ENCODE measurements at places on chromosomes 5 and 9.
A peak's percentile ranks its signal among the peaks of the same experiment; 100 is the strongest.

DNA sequence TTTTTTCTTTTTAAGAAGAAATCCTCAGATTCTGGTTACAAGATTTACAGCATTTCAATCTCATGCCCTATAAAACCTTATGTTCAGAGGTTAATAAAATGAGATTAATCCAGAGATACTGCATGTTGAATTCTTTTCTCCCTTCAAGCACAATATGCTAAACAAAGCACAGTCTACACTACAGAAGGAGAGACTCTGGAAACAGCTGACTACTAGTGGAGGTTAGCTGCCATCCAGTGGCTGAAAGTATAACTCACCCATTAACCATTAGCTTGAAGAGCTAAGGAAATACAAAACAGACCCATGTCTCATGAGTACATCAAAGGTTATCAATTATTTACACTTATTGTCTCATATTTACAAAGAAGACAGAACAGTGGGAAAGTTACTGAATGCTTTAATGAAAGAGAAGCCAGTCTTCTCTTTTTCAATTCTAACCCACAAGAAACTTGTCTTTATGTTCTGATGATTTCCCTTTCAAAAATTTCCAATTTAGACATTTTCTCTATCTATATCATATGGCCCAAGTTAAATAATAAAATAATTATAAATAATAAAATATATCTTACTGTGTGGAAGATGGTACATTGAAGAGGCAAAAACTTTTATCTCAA lies 12.7 kb upstream of the DNAH5 start:
- peak; percentile 88 for DNase-seq

- DNase-seq: no peak
Observed at GRCh38 chr9:78288214-78288892, 8.6 kb upstream of the PSAT1 start.

GRCh38 chr5:1484730-1485578 lies 38.8 kb downstream of the LPCAT1 start:
- DNase-seq: no peak

DNA sequence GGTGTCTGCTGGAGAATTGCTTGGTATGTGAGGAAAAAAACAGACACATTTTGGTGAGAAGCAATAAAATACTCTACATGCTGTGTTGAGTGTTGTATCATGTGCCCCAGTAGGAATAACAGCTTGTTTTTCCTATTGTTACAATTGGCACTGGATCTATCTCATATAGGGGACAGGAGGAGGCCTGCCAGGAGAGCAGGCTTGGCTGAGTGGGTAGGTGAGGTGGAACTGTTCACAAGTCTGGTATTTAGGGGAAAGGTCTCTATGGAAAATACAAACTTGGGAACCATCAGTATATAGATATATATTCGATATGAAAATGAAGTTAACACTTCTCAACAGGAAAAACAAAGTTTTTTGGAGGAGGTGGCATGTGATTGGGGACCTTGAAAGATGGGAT lies 9.5 kb upstream of the SH3TC2 start:
- no peak for DNase-seq

DNA sequence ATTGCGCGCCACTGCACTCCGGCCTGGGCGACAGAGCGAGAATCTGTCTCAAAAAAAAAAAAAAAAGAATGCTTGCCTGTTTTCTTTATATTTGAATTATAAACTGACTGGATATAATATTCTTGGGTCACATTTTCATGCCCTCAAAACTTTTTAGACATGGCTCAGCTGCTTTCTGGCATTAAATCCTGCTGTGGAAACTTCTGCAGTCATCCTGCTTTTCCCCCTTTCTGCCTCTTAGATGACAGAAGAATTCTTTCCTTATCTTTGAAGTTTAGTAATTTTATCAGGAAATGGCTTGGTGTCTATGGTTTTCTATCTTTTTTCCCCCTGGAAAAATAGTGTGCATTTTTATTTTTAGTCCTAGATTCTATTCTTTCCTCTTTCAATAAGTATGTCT lies 234.5 kb downstream of the AOPEP start:
- DNase-seq: no peak

GRCh38 chr5:120236360-120236759 lies 227.7 kb upstream of the PRR16 start:
- no peak for DNase-seq

- DNase-seq: no peak
Observed at GRCh38 chr5:68538814-68539420, 323.4 kb downstream of the PIK3R1 start.

DNA sequence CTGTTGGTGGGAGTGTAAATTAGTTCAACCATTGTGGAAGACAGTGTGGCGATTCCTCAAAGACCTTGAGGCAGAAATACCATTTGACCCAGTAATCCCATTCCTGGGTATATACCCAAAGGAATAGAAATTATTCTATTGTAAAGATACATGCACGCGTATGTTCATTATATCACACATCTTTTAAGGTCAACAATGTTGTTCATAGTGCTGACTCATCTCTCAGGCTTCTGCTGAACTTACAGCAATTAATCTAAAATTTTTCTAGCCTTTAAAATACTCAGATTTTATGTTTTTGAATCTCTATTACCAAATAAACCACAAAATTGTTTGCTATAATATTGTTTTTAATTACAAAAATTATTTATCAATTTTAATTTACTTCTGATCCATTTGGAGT lies 38.8 kb upstream of the ZNF618 start:
- no peak for DNase-seq

DNA sequence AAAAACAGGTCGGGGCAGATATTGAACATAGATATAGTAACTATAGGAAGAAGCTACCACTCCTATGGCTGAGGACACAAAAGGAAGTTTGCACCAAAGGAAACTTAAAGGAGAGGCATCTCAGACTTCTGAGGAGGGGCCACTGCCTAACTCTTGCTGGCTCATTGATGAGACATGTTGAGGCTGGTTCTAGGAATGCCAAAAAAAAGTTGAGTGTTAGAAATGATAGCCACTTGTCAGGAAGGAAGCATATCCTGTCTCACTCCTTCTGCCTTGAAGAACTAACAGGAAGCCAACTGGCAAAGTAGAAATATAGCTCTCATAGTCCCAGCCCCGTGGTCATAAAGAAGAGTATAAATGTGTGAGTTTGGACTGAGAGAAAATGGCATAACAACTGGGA lies 23.3 kb upstream of the STOM start:
- no peak for DNase-seq

GRCh38 chr9:20714442-20715415 lies 30.7 kb downstream of the FOCAD start:
- DNase-seq: no peak

GRCh38 chr5:145510324-145510723 lies 324.8 kb downstream of the PRELID2 start:
- DNase-seq: peak; percentile 82

- DNase-seq: peak; percentile 43
Observed at GRCh38 chr5:59559323-59559722, 334.2 kb downstream of the PDE4D start.

DNA sequence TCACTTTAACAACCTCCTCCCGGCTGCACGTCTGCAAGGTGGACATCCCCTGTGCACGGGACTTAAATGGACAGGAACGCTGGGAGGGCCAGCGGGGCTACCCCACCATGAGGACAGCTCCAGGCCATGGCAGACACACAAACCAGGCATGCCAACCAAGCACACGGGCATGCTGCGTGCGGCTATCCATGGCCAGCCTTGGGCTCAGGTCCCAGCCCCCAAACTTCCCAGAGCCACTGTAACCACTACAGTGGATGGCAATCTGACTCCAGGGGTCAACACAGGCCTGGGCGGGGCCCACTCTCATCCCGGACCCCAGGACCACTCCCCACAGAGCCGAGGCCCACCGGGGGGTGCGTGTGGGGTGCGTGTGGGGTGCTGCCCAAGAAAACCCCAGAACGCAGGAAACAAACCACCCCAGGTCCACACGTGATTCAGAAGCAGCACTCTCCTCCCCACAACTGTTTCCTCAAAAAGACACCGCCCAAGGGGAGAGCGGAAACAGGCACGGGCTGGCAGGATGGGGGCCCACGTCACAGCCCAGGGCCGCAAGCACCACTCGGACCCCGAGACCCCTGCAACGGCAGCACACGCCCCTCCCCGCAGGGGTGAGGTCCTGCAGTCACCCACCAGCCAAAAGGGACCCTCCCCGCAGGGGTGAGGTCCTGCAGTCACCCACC lies 7.4 kb downstream of the SLC12A7 start:
- no peak for DNase-seq

DNA sequence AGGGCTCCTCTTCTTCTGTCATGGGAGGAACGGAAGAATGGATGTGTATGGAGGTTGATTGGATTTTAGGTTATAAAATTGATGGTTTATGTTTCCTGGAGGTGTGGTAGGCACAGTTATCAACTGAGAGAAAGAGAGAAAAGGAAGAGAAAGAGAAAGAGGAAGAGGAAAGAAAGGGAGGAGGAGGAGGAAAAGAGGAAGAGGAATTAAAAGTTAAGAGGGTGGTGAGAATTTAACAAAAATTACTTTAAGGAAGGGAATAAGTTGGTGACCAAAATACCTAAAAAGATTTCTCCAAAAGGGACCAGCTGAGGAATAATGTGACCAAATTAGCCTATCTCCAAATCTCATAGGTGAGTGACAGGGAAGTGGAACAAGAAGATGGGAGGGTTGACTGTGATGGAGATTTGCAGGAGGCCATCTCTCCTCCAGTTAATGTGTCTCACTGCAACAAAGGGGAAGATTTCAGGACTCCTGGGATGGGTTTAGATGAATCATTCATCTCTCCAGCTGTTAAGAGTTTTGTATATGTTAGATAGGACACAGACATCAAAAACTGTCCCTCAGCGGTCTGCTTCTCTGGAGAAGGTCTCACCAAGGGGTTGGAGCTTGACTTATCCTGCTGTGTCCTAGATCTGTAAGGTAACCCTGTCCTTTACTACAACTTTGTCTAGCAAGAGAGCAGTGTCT lies 76.0 kb upstream of the TMC1 start:
- DNase-seq: no peak

DNA sequence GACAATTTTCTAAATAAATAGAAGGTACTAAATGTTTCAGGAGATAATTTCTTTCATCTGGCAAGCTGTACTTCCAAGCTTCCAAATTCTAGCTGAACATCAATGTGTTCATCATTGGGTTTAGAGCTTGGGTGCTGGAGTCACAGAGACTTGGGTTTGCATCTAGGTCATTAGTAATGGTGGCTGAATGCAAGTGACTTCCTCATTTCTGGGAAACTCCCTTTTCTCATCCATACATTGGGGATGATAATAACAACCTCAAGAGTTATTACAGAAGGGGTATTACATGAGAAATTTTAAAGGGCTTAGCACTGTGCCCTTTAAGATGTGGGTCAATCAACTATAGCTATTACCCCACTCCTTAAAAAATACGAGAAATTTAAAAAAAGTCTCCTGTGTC lies 41.1 kb upstream of the KLF4 start:
- no peak for DNase-seq

DNA sequence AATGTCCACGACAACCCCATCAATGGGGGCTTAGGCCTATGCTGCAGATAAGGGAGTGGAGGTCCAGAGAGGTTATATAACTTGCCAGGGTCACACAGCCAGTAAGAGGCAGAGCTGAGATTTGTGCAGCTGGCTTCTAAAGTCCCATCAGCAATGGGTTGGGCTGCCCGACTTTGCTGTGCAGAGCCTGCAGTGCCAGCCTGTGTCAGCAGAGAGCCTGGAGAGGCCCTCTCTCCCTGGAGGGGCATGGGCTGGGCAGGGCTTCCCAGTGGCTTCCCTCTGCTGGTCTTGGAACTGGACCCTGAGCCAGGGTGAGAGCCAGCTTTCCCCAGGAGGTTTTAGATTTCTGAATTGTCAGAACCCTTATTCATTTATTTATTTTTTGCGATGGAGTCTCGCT lies 77.2 kb upstream of the RAPGEF1 start:
- DNase-seq: no peak

- DNase-seq: no peak
Observed at GRCh38 chr5:84016085-84016484, 295.4 kb upstream of the HAPLN1 start.

GRCh38 chr5:141657937-141658545 lies 6.8 kb upstream of the FCHSD1 start:
- no peak for DNase-seq

DNA sequence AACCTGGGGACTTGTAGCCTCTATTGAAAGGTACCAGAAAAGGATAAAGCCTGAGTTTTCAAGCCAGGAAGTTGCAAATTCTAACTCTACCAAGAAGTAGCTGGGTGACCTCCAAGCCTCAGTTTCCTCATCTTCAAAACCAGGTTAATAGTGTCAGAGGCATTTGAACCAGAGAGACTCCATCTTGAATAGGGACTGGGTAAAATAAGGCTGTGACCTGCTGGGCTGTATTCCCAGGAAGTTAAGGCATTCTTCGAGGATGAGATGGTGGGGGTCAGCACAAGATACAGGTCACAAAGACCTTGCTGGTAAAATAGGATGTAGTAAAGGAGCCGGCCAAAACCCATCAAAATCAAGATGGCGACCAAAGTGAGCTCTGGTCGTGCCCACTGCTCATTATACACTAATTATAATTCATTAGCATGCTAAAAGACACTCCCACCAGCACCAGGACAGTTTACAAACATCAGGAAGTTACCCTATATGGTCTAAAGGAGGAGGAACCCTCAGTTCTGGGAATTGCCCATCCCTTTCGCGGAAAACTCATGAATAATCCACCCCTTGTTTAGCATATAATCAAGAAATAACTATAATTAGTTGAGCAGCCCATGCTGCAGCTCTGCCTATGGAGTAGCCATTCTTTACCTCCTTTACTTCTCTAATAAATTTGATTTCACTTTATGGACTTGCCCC lies 3.8 kb upstream of the SERINC5 start:
- no peak for DNase-seq

DNA sequence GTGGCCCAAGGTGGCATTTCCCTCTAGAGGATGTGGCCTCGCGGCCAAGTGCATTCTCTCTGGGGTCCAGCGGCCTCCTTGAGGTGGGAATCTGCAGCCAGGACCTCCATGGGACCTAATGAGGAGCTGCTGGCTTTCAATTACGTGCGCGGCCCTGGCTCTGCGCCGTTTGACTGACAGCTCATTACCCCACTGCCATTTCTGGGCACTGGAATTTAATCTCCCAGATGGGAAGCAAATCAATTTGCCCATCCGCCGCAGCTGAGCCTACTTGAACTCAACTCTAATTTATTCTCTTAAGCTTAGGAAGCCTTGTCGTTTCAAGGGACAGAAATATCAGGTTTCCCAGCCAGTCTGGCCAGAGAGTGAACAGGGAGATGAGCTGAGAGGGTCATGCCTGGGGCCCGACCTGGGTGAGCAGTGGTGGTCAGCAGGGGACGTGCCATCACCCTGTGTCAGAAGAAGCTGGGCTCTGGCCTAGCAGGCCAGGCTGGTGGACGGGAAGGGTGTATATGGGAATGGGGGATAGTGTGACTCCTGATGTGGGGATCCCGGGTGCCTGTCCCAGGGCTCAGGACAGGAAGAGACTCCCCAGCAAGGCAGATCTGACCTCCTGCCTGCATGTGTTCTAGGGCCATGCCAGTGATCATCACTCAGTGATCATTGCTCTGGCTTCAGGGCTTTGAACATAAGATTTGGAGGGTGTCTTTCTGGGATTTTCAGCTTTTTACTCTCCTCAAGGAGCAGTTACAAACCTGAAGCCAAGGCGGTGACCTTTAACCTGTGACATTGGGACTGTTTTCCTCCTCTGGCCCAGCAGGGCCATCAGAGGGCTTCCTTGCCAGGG lies 69.7 kb downstream of the MACROH2A1 start:
- DNase-seq: peak; percentile 71

Data from eye (tissue), 1 donor.